ENCODE measurements at places on chromosomes 5 and 9.
A peak's percentile ranks its signal among the peaks of the same experiment; 100 is the strongest.

DNA sequence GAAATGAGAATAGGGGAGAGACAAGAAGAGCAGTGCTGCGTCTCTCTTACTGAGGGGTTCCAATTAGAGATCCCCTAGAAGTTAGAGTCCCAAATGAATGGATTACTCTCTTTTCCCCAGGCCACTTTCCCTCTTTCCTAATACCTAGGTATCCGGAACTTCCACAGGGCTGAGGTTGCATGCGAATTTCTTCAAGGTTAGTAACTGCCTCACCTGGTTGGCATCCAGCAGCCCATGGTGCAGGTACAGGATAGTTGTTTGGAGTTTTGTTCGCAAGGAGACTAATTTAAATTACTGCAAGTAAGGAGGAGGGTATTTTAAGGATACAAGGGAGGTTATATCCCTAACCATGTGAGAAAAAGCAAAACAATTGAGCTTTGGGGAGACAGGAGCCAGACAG is 52.4 kb upstream of the JAK2 start:
- DNase-seq = no peak

GRCh38 chr9:90860826-90861225 is 59.2 kb downstream of the SYK start:
- no peak for DNase-seq

DNA sequence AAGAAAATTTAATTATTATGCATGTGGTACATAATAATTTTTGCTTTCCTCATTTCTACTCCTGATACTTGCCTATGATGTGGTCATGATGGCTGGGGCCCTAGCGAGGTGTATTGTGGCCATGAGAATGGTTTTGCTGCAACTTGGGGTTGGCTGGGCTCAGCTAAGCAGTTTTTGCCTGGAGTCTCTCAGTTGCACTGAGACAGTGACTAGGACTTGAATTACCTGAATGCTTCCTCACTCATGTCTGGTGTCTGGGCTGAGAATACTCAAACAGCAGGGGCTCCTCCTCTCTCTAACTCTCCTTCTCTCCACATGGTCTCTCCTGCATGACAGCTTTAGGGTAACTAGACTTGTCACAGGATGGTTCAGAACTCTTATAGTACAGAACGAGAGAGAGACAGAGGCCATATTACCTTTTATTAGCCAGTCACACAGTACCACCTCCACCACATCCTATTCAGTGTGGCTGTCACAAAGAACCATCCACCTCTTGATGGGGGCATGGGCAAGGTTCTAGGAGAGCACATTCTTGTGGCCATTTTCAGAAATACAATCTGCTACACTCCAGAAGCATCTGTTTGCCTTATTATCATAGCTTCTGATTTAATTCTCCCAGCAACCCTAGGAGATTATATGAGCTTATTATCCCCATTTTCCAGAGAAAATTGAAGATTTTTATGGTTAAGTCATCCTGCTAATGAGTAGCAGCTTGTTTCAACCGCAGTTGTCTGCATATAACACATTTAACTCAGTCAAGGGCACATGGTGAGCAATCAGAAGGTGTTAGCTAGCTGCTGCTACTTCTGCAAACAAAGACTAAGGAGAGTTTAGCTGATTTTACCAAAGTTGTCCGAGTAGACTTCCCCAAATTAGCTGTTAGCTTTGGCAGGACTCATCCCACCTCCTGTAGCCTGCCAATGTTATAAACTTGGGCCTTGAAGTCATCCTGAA is 245.1 kb downstream of the DOCK8 start:
- DNase-seq = no peak

GRCh38 chr5:180040287-180041214 is 31.0 kb downstream of the RNF130 start:
- DNase-seq = no peak

- DNase-seq = no peak
These were observed 483.0 kb downstream of the EBF1 start for GRCh38 chr5:158616707-158617106.

DNA sequence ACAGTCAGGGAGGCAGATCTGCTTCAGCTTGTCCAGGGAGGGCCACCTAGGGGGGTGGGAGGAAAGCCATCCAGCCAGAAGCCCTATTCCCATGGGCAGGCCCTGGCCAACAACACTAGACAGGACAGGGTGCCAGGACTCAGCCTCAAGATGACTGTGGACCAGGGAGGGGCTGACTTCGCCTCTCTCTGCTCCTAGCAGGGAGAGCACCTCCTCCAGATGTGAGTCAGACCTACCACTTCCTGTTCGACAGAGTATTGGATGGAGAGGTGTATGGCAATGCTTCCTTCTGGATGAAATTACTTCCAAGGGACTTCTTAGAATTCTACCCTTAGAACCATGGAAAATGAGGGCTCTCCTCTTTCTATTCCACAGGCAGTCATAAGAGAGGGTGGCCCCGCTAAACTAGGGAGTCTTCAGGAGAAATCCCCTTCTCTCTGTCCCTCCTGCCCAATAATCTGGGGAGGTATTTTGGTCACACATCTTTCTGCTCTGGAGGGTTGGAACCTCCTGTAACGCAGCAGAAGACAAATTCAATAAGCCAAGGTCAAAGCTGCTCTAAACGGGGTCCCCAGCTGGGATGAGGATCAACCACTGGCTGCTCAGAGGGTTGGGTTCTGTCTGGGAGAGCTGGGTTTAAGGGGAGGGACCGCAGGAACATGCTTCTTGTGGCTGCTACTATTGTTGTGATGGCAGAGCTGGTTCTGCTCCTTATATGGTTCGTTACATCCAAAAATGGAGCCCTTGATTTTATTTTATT is 23.2 kb upstream of the RCL1 start:
- DNase-seq = no peak

GRCh38 chr5:170885256-170885655 is 23.4 kb downstream of the RANBP17 start:
- no peak for DNase-seq

DNA sequence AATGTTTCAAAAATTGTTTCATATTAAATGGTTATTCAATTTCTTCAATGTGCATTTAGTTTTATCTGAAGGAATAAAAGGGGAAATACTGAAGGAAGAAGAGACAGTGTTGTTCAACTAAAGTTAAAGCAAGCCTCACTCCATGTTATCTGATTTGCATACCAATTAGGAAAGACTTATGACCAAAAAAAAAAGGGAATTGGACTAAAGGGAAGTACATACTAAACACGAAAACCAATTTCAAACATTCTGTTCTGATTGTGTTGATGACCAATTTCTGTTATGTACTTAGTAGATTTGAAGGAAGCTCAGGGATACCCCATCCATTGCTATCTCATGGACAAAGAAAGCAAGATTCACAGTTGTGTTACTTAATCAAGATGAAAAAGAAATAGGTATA is 4.9 kb upstream of the GAPT start:
- no peak for DNase-seq

GRCh38 chr5:74166064-74166463 is 474.5 kb downstream of the ENC1 start:
- DNase-seq = no peak

- no peak for DNase-seq
These were observed 304.0 kb downstream of the PRELID2 start for GRCh38 chr5:145531038-145531734.

DNA sequence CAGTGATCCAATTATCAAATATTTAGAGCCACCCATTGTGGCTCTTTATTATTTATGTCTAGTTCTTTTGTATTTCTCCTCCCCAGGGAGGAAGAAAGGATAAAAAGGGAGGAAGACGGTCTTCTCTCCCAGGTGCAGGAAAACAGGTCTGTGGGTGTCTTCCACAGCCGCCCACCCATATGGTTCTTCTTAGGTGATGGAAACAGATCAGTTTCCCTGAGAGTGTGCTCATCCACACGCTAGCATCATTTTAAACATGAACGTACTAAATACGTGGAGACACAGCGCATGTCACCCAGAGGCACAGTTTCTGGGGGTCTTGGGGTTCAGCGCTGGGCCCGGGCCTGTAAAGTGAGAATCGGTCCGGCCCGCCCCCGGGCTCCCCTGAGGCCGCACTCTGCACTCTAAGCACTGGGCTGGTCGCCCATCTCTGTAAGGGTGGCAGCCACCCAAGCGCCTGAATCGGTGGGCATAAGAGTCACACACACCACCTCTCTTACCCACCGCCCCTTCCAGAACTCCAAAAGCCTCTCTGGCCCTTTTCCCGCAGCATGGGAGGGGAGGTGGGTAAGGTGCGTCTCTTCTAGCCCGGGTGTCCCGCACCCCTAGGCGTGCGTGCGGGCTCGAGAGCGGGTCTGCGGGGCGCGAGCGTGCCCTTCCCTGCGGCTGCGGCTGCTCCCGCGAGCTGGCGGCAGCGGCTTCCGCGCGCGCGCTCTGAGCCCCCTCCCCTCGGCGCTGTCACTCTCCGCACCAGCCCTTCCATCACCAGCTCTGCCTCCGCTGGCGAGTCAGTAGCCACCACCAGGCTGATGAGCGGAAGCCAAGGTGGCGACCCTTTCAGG is 1.3 kb downstream of the PTCH1 start:
- no peak for DNase-seq

GRCh38 chr9:75161116-75161857 is 73.0 kb downstream of the OSTF1 start:
- no peak for DNase-seq

DNA sequence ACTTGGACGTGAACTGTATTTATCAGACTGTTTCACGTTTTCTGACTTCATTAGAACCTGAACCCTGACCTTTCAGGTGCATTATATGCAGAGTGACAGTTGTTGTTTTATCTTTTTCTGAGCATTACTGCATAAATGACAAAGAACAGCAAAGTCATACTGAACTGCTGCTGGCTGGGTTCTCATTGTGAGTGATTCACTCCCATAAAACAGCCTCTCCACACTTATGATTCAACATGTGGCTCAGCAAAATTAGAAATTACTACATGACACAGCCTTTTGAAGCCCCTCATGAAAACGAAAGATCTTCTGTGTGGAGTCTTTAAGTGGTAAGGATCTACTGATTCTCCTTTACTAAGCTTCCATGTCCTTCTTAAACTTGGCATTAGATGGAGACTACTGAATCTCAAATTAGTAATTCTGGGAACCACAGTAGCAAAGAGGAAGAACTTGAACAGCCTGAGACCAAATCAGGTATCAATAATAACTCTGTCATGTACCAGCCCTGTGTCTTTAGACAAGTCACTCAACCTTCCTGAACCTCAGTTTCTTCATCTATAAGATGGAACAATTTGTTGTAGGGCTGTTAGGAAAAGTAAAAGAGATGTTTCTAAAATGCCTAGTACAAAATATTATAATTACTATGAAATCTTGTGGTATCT is 172.3 kb upstream of the GNA14 start:
- DNase-seq = no peak

DNA sequence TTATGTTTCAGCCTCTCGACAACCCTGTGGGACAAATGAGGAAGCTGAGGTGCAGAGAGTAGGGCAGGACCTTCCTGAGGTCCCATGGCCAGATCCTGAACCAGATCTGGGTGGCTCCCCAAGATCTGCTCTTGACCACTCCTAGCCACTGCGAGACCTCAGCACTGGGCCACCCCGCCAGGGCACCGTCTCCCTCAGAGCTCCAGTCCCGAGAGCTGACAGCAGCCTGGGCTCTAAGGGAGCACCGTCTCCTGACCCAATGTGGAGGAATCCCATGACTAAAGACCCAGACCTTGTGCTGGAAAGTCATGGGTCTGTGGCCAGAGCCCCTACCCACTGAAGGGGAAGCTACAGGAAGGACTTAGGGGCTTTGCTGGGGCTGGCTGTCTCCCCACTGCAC is 4.5 kb upstream of the LMX1B start:
- DNase-seq = no peak

DNA sequence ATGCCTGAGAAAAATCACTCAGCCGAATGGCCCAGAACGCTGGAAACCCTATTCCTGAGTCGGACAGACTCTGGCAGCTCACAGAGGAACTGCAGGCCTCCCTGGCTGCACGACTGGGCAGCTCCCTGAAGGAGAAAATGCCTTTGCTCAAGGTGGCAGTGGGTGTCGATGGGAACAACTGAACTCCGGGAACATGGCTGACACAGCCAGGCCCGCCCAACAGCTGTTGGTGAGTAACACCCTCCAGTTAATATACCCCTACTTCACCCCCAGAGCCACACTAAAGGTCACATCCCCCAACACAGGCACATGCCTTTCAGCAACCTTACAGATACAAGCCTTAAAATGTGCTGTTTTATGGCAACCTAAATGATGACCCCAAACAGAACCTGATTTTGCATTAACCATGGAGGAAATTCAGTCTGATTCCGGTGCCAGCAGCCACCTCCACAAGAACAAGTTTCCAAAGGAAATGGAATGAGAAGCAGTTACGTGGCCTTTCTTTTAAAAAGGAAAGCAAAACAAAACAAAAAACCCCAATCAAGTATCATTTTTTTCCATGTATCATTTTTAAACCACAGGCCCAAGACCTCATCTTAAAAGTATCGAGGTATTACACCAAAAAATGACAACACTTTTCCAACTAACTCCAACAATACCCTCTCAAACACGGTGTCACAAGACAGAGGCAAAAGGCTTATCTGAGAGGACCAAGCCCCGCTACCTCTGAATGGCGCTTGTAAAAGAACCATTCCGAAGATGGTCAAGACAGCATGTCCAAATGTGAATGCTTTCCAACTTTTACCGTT is 3.1 kb downstream of the KLF9 start:
- peak; percentile 69 for DNase-seq

DNA sequence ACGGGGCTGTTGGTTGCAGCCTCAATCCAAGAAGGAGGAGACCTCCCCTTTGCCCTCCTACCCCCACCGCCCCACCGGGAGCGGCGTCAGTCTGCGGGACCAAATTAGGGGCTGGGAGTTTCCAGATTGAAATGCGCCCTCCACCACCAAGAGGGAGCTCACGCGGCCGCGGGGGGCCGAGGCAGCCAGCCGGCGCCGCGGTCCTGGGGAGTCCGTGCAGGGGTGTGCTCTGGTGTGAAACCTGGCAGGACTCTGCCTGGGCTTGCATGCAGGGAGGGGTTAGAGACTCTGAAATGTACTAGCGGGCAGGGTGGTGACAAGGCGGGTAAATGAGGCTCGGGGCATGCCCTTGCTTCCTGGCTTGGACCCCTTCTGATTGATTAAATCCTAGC is 989 bp upstream of the FBN2 start:
- DNase-seq = no peak

GRCh38 chr5:126208691-126209090 is 214.5 kb upstream of the GRAMD2B start:
- DNase-seq = no peak

- DNase-seq = no peak
These were observed 186.7 kb downstream of the TMEM38B start for GRCh38 chr9:105881021-105881420.

GRCh38 chr9:116275418-116276195 is 122.0 kb downstream of the PAPPA start:
- DNase-seq = no peak

DNA sequence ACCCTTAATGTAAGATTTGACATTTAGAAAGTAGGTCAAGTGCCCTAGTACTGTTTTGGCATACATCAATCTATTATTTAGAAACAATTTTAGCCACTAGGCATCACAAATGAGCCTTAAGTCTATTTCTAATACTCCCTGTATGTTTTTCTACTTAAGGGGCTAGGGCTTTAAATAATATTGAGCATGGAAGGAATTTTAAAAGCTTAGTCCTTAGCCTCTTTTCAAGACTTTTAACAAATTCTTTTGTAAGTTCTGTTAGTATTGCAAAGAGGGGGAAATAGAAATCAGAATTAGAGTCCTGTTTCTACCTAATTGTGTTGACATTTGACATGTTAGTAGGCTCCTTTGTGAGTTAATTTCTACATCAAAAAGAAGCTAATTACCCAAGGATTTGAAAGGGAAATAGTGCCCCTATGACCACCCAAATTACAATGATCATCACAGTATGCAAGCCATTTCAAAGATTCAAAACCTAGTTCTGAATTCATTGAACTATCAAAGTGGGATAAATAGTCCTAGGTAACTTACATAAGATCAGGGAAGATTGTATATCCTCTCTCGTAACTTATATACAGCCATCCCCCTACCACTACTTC is 647.8 kb upstream of the ACO1 start:
- DNase-seq = no peak
